ENCODE measurements at places on chromosomes 4 and X.

- DNase-seq: no peak
Observed at GRCh38 chr4:169079942-169080827, 70.1 kb upstream of the CBR4 start.

GRCh38 chrX:85084770-85085393, 81.2 kb downstream of the APOOL start:
- peak; percentile 4 for DNase-seq

- no peak for DNase-seq
Observed at GRCh38 chr4:118761397-118762016, 74.4 kb downstream of the SEC24D start.

DNA sequence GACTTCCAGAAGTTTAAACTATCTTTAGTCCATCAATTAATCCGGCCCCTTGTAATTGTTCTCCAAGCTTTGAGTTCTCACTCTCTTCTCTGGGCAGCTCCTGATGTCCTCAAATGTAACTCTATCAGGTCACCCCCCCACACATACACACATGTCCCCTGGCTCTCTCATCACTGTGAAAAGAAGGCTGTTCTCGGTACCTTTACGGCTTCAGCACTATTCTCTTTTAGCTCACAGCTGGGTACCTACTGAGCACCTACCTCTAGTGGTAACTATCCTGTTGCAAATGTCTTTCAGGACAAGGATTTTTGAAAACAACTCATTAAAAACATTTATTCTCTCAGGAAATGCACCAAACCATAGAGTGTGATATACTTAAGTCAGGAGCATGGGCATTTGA, 115.4 kb downstream of the IQCM start:
- no peak for DNase-seq

GRCh38 chr4:176981074-176981473, 188.4 kb upstream of the VEGFC start:
- no peak for DNase-seq

DNA sequence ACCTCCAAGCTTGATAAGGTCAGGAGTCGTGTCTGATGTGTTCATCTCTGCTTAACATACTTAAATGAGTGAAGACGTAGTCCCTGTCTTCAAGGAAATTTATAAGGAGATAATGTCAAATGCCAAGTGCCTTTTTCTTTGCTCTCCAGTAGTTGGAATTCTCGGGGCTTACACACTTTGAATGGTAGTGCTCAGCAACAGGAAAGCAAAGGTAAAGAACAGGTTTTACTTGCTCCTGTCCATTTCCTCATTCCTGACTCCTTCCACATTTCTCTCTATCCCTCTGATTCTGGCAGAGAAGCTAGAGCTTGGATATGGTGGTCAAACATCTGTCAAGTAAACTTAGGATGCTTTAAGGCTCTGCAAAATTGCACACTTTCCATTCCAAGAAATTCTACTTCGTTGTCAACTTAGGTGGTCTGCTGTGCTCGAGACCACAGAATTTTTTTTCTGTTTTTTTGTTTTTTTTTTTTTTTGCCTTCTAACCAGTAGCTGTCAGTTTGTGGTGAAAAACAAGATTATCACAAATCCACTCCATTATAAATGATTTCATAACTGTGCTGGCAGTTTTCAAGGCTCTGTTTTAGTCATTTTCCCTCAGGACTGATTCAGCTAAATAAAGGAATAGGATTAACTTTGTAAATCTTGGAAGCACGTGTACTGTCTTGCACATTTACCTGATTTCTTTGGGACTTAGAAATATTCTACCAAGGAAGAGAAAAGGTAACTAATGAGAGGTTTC, 180.8 kb upstream of the ANXA3 start:
- no peak for DNase-seq

DNA sequence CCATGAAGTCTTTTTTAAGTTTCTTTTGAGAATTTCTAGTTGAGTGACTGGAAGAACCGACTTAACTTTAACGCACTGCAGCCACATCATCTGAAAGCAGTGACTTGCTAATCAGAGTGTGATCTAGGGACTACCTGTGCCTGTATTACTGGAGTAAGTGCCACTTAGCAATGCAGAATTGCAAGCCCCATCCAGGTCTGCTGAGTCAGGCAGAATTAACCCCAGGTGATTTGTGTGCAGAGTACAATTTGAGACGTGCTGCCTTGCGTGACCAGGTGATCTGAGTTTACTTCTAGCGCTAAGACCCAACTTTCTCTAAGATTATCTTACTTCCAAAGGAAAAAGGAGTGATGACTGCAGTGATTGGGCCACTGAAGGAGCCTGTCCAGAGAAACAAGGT, 85.3 kb downstream of the CLCN4 start:
- no peak for DNase-seq

DNA sequence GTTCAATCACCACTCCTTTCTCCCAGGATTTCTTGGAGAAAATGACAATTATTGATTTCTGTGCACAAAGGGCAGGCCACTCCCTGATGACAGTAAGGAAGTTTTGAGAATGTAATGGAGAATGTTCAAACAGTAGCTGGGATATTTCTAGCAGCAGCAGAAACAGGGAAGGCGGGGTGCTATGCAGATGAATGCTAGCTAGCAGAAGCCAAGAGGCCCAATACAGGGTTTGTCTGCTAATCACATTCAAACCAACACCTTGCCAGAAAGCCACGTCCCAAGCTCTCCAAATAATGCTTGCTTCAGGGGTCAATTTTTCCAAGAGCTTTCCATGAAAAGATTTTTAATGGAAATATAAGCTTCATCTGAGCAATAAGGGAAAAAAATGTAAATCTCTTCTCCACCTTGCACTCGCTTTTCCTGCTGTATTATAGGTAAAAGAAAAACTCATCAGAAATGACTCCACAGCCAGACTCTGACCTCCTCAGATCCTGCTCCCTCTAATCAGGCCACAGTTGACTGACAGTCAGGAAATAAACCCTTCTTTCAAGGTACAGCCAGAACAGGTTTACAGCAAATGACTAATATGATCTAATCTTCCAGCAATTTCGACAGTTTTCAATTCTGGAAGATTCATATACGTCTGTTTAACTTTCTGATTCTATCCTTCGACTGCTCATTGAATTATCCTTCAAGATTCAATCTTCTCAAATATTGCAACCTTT, 84.7 kb upstream of the PCDH19 start:
- DNase-seq: no peak

- DNase-seq: no peak
Observed at GRCh38 chr4:38173935-38174518, 213.8 kb downstream of the PTTG2 start.

DNA sequence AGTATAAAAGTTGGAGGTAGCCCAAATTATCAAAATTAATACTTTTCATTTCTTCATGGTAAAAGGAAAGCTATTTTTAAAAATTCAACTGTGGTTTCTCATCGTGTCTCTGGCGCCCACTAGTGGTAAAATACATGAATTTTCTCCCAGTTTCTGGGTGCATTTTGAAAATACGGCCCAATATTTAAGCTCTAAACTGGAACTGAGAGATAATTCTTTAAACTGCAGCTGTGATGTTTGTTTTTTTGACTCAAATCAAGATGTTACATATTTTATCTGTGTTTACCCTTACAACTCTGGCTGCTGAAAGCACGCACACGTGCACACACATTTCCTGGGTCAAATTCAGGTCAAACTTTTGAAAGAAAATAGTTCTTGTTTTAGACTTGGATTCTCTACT, 123.9 kb upstream of the ACSL4 start:
- no peak for DNase-seq

GRCh38 chrX:112254896-112255295, 172.3 kb upstream of the TRPC5 start:
- DNase-seq: no peak

DNA sequence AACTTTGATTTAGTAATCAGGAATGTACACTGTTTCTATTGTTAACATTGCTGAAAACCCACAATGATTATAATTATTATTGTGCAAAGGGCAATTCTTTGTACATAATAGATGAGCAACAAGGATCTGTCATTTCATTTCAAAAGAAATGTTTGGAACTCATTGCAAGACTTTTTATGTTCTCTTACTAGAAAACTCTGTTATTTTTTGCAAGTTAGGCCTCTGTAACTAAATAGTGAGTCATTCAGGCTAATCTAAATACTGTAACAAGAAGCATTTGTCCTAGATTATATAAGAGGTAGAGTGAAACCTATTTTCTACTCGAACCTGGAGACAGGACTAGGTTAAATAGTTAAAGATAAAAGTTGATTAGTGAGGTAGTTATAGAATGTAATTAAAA, 93.2 kb upstream of the FAM47B start:
- DNase-seq: peak; percentile 29

- no peak for DNase-seq
Observed at GRCh38 chr4:188552741-188553275, 413.6 kb downstream of the TRIML1 start.

GRCh38 chrX:12488220-12488619, 303.0 kb upstream of the PRPS2 start:
- DNase-seq: no peak

DNA sequence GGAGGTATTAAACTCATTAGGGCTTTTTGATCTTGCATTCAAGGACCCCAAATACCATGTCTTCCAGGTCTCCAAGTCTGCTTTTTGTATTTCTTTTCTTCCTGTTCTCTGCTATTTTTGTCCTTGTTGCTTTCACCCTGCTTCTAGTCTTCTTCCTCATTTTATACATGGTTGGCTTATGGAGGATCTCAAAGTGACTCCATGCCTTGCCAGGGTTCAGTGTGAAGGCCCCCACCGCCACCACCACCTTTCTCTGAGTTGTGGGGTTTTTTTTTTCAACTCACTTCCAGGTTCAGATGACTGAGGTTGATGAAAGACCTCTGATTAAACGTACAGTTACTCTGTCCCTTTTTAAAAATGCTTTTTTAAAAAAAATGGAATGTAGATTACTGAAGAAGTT, 96.3 kb downstream of the MAML3 start:
- DNase-seq: no peak

DNA sequence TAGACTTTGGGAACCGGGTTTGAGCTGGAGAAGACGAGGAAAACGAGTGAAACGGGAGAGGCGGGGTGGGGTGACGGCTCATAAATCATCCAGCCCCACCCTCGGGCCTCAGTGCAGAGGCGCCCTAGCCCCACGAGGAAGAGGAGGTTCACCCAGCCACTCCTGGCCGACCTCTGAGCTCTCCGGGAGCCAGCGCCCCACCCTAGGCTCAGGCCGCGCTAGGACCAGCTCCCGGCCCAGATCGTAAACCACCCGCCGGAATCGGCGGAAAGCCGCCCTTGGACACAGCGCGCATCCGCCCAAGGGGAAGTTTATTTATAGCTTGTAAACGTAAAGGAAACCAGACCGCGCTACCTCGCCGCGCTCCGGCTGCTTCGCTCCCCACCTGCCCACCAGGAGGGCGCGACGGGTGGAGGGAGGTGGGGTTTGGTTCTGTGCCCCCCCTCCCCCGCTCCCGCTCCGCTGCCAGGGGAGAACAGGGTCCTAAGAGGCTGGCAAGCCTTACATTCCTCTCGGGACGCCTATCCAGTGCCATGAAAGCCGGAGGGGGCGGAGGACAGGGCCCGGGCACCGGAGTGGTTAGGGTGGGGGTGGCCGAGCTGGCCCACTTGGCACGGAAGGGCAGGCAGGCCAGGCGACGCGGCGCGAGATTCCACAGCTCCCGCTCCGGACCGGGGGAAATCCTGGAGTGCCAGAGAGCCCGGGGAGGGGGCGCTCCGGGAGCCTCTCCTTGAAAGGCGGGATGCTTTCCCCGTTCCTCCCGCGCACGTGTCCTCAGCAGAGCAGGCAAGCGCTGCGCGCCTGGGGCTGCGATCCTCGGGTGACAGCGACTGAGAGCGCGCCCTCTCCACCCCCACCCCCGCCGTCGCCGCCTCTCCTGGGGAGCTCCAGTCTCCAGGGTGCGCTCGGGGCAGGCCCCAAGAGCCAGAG, 84.2 kb downstream of the BCOR start:
- DNase-seq: no peak

- DNase-seq: no peak
Observed at GRCh38 chr4:107736924-107737448, 17.0 kb upstream of the PAPSS1 start.

DNA sequence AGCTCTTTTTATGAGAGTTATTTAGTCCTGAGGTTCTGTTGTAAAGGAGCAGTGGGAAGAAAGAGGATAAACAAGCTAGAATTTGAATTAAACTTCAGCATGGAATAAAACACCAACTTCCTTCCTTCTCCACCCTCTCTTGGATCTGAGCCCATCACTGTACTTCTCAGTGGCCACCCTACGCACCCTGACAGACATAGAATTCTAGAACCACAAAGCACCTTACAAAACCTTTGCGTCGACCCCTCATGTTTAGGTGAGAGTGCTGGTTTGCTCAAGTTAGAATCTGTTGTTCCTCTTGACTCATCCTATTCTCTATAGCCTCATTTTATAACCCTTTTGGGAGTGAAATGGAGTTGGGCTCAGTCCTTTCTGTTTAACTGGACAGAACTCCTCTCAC, 84.6 kb upstream of the RPL34 start:
- no peak for DNase-seq

- DNase-seq: no peak
Observed at GRCh38 chr4:61220556-61220955, 20.4 kb downstream of the ADGRL3 start.

DNA sequence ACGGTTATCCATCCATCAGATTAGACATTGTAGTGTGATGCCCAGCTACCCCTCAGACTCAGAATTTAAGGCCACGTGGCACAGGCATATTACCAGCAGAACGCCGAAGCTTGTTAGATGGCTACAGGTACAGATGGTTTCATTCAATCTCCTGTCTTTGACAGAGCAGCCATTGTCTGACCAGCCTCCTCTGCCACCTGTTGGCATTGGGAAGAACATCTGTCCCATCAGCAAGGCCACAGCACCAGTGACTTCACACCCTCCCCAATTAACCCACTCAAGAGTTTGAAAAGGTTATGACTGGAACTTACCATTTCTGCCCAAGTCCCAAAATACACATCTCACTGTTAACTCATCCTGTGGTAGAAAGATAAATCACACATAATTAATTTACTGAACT, 22.0 kb upstream of the PHKA2 start:
- DNase-seq: no peak

GRCh38 chrX:124931958-124932357, 387.7 kb upstream of the TEX13C start:
- no peak for DNase-seq

DNA sequence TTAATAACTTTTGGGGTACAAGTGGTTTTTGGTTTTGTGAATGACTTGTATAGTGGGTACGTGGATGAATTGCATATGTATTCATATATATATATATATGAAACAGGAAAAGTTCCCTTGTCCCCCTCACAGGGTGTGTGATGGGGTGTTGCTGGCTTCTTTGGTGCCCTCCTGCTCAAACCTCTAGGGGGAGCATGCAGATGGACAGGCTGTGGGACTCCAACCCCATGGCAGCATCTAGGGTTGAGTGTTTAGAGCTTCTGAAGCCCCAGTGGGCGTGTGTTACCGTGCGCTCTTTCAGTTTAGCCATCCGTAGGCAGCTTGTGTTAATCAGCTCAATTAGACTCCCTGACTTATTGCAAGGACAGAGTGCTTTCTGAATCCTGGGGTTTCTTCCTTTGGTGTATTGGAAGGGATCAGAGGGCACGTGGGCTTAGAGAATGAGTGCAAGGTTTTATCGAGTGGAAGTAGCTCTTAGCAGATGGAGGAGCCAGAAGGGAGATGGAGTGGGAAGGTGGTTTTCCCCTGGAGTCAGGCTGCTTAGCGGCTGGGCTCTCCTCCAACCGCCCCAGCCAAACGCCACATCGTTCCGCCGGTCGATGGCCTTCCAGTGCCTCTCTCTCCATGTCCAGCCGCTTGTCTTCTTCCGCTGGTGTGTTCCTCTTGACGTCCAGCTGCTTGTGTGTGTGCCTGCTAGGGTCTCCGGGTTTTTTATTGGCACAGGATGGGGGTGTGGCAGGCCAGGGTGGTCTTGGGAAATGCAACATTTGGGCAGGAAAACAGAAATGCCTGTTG, 674.4 kb upstream of the LCORL start:
- no peak for DNase-seq

GRCh38 chr4:47913861-47914219, 543 bp downstream of the NFXL1 start:
- DNase-seq: no peak

All from AG09309 (cell line).